ENCODE measurements at places on chromosomes 7 and 10.

- DNase-seq = peak; percentile 77
Measured at GRCh38 chr10:31928549-31929260, at the start of gene ARHGAP12. ARHGAP12 (minus strand) TSS chr10:31928831; CDS start chr10:31908855, 19,976 bp downstream.

GRCh38 chr10:125024497-125025234 lies 82.7 kb downstream of the ZRANB1 start:
- DNase-seq = no peak

DNA sequence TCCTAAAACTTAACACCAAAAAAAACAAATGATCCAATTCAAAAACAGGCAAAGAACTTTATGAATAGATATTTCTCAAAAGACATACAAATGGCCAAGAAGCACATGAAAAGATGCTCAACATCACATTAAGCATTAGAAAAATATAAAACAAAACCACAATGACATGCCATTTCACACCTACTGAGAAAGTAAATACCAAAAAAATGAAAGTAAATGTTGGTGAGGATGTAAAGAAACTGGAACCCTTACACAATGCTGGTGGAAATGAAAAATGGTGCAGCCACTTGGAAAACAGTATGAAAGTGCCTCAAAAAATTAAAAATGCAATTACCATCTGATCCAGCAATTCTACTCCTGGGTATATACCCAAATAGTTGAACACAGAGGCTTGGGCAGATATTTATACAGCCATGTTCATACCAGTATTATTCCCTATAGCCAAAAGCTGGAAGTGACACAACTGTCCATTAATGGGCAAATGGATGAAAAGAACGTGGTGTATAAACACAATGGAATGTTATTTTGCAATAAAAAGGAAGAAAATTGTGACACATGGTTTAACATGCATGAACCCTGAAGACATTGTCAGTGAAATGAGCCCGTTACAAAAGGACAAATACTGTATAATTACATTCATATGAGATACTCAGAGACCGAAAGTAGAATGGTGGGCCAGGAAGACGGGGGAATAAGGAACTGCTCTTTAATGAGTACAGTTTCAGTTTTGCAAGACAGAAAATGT lies 89.0 kb downstream of the JMJD1C start:
- peak; percentile 60 for DNase-seq

DNA sequence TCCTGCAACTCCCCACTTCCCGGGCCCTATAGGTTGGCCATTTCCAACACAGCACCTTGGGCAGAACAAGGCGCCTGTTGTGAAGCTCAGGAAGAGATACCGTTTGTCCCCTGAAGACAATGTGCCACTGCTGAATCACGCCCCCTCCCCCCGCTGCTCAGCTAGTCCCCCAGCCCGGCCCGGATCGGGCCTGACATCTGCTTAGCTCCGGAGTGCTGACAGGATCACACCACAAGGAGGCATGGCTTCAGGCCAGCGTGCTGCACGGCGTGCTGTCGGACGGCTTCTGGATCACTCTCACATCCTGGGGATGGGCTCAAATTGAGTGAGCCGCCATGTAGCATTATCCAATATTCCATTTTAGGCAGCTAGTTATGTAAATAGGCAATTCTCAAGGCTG lies 62.1 kb upstream of the EFCAB10 start:
- DNase-seq = no peak

- DNase-seq = no peak
Measured at GRCh38 chr10:133235932-133236331, 1.7 kb upstream of the VENTX start.
